ENCODE measurements at places on chromosomes 7 and 10.

DNA sequence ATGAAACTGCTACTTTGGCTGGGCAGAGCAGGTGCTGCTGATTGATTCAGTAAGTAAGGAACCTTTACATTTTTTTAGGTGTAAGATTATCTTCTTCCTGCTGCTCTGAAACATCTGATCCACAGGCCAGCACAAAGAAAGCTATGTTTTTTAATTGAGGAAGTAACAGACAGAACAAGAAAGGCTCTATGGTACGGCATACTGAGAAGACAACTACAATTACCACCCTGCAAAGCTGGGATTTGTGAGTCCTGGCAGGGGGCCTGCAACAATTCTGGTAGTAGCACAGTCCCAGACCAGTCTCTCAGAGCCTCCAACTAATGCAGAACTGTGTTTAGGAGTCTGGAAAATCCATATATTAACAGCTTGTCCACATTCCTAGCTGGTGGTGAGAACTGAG is 103.0 kb upstream of the LRRTM3 start:
- DNase-seq = no peak

DNA sequence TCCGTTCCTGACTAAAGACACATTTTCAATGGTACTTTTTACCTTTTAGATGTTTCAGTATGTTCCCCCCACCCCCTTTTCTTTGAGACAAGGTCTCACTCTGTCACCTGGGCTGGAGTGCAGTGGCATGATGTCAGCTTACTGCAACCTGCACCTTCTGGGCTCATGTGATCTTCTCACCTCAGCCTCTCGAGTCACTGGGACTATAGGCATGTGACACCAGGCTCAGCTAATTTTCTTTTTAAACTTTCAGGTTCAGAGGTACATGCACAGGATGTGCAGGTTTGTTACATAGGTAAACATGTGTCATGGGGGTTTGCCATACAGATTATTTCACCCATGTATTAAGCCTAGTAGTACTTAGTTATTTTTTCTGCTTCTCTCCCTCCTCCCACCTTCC is 99.3 kb upstream of the RPA3 start:
- no peak for DNase-seq

GRCh38 chr7:128358233-128358632 is 3.3 kb downstream of the PRRT4 start:
- no peak for DNase-seq

DNA sequence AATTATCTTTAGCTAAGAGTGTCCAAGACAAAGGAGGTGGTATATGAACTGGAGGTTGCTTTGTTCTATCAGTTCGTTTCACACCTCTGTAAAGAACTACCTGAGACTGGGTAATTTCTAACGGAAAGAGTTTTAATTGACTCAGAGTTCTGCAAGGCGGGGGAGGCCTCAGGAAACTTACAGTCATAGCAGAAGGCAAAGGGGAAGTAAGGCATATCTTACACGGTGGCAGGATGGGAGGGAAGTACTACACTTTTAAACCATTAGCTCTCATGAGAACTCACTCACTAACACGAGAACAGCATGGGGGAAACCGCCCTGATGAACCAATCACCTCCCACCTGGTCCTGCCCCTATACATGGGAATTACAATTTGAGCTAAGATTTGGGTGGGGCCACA is 1202.3 kb upstream of the LRRTM3 start:
- DNase-seq = no peak

- DNase-seq = no peak
Observed at GRCh38 chr10:64116707-64117106, 595.5 kb downstream of the REEP3 start.
